ENCODE measurements at places on chromosomes 12 and 14.

DNA sequence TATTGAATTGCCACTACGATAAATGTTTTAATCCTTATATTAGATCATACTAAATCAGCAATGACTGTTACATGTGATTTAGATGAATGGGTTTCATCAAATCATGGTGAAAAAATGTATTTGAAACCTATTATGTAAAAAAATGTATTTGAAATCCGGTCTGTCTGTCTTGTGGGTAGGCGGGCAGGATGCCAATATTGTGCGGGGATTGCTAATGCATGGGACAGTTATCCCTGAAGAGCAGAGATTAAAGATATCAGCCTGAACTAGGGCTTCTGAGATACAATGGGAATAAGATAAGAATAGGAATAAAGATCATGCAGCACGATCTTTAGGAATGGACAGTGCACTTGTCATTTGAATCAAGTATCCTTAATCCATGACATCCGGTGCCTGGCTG lies 134.0 kb downstream of the PRKCH start:
- DNase-seq: no peak

DNA sequence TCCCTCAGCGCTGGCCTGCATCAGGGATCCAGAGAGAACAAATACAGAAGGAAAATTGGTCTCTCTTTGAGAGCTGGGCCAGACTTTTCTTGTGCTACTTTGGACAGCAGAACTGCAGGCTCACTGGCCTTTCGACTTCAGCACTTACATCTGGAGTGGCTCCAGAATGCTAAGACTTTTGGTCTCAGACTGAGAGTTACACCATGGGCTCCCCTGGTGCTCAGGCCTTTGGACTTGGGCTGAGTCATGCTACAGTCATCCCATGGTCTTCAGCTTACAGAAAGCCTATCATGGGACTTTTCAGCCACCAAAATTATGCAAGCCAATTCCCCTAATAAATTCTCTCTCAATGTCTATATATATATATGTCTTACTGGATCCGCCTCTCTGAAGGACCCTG lies 9.0 kb upstream of the CD163 start:
- DNase-seq: no peak

GRCh38 chr14:38357557-38357956 lies 101.7 kb upstream of the CLEC14A start:
- DNase-seq: no peak

DNA sequence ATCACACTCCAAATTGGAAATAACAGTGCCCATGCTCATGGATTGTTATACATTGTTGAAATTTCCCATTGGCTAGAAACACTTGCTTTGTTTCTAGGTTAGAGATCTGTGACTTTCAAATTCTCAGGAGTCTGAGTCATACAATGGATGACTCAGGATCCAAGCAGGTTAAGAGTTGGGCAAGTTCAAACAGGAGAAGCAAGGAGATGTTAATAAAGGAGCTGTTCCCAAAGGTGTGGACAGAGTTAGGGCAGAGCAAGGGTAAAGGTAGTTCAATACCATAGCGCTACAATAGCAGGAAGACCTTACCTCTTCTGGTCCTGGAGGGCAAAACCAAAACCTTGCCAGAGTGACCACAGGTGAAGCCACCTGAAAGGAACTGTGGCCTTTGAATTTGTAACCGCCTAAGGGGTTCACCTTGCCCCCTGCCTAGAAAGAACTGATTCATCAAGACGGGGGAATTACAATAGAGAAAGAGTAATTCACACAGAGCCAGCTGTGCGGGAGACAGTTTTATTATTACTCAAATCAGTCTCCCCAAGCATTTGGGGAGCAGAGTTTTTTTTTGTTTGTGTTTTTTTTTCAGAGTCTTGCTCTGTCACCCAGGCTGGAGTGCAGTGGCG lies 4.2 kb upstream of the AMN1 start:
- DNase-seq: peak; percentile 67

DNA sequence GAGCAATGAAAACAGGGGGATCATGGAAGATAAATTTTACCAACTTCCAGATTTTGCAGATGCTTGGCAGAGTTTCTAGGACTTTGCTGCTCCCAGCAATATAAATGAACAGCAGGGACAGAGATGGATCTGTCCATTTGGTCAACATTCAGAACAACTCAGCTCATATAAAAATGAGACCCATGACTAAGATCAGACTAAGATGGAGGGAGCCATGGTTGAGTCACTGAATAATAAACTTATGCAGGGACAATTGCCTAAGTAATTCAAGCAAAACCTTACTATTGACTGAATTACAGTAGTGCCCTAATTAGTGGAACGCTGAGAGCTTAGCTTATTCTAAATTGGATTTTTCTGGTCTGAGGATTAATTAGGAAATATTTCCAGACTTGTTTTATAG lies 205.1 kb downstream of the SLC5A8 start:
- no peak for DNase-seq

GRCh38 chr12:115840159-115840558 lies 437.3 kb downstream of the MED13L start:
- DNase-seq: no peak

- no peak for DNase-seq
Measured at GRCh38 chr12:22477166-22477893, 67.0 kb downstream of the C2CD5 start.

DNA sequence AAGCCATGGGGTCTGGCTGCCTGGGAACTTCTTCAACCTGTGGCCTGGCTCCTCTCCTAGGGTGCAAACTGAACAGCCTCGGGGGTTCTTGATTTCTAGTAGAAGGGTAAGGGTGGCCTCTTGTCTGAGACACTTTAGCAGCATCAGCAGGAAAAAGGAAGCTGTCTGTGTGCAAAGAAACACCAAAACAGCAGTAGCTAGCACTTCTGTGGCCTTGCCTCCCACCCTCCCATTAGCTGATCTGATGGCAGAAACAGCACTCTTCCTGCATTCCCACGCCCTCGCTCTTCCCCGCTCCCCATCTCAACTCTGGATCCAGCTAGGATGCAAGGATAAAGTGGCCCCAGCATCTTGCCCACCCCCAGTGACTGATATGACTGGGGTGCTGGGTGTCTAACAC lies 20.7 kb downstream of the SLC7A8 start:
- no peak for DNase-seq

GRCh38 chr14:24806061-24806678 lies 172.2 kb upstream of the GZMB start:
- peak; percentile 10 for DNase-seq

DNA sequence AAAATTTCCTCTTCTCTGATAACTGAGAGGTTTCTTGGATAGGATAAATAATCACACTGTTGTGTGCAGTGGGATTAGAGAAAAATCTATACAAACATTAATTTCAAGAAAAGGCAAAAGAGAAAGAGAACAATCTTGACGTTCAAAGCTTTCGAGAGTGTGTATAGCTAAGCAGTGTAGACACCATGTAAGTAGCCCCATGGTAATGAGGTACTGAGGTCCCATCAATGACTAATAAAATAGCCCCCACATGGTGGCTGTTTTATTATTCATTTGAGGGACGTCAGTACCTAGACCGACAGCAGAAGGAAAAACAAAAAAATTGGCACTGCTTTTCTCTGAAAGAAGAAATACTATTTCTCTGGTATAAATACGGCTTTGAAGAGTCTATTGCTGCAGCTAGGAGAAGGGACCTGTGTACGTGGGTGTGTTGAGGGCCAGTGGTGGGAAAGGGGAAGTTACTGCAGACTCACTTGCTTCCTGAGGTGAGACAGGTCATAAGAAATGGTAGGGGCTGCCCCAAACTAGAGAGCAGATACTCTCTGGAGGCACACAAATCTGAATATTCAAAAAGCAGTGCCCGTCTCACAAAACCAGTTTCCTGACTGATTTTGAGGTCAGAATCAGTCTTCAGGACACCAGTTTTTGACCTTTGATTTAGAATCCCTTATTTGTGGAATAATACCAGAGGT lies 339.8 kb downstream of the EMP1 start:
- no peak for DNase-seq

- no peak for DNase-seq
Measured at GRCh38 chr14:65922142-65922541, 509.6 kb downstream of the FUT8 start.

DNA sequence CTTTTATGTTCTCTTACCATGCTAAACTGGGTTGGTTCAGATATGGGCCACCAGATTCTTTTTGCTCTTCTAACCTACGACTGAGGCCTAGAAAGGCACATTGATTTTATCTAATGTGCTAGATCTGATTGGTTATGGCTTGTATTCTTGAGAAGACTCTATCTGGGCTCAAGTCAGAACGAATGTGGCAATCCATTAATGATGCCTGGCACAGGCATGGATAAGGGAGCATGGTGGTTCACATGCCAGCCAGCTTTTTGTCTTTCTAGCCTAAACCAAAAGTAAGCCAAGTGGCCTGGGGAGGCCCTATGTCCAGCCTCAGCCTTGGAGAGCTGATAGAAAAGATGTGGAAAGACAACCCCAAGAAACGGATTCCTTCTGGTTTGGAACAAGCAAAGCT lies 82.7 kb downstream of the KNTC1 start:
- no peak for DNase-seq

GRCh38 chr14:32345311-32345791 lies 16.3 kb downstream of the AKAP6 start:
- no peak for DNase-seq

- DNase-seq: no peak
Measured at GRCh38 chr12:116950628-116951325, 40.0 kb downstream of the FBXW8 start.

GRCh38 chr12:62032870-62033269 lies 227.3 kb upstream of the USP15 start:
- no peak for DNase-seq

GRCh38 chr12:99985631-99986030 lies 895 bp upstream of the ANKS1B start:
- DNase-seq: no peak

DNA sequence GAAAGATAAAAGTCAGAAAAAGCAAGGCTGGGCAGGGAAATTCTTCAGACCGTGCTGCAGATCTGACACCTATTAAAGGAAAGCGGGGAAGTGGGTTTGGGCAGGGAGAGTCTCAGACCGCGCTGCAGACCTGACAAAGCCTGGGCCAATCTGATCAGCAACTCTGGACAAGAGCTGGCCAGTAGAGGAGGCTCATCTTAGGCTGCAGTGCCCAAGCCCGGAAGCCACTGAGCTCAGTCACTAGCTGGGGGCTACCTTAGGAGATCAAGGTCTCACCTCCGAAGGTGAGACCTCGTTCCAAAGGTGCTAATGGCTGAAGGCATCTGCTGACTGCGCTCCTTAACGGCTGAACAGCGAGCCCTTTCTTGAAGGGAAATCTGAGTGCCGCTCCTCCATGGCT lies 60.2 kb downstream of the SINHCAF start:
- no peak for DNase-seq

GRCh38 chr14:49992448-49992847 lies 99.6 kb downstream of the ARF6 start:
- DNase-seq: no peak

DNA sequence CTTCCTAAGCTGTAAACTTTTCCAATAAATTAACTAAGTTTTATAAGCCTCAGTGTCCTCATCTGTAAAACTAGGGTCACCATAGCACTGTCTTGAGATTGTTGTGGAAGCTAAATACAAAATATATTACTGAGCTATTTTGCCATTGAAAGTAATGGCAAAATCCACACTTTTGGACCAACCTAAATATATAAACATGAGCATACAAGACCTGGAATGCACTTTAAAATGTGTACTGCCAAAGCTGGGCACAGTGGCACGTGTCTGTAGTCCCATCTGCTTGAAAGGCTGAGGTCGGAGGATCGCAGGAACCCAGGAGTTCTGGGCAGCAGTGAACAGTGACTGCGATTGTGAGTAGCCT lies 29.8 kb upstream of the SINHCAF start:
- no peak for DNase-seq

GRCh38 chr12:78118036-78118435 lies 287.3 kb downstream of the NAV3 start:
- no peak for DNase-seq

GRCh38 chr12:66063916-66064315 lies 66.6 kb downstream of the LLPH start:
- no peak for DNase-seq

DNA sequence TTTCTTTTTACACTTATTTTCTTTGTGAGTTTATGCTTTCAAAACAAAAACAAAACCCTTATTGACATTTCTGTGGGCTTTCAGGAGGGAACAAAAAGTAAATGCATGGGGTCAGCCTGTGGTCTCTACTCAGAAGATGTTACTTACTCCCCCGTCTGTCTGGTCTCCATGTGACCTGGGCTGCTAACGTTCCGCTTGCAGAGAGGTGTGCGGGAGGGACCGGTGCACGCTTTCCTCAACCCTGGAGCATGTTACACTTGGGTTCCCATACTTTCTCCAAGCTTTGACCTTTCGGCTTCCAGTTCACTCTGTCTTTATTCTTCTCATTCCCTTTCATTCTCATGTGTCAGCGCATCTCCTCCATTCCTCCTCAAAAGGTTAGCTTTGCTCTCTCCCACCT lies 36.5 kb downstream of the ZC3H14 start:
- no peak for DNase-seq

DNA sequence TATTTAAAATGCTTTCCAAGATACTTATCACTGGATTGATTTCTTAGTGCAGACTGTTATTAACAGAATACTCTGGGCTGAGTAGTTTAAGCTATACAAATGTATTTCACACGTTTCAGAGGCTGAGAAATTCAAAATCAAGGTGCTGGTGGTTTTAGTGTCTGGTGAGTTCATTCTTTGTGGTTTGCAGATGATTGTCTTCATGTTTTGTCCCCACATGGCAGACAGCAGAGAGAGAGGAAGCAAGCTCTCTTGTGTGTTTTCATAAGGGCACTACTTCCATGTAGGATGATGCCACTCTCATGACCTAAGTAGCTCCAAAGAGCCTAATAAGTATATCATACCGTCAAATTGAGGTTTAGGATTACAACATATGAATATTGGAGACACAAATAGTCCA lies 1348.9 kb upstream of the FLRT2 start:
- no peak for DNase-seq

DNA sequence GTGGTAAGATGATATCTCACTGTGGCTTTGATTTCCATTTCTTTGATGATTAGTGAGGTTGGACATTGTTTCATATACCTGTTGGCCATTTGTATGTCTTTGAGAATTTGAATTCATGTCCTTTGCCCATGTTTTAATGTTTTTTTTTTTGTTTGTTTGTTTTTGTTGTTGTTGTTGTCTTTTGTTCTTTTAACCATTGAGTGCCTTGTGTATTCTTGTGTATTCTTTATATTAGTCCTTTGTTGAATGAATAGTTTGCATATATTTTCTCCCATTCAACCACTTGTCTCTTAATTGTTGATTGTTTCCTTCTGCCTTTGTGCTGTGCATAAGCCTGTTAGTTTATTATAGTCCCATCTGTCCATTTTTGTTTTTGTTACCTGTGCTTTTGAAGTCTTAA lies 71.9 kb downstream of the FBXO33 start:
- DNase-seq: no peak

GRCh38 chr14:35044939-35045797 lies 904 bp upstream of the FAM177A1 start:
- DNase-seq: no peak

- DNase-seq: no peak
Measured at GRCh38 chr12:107450541-107450940, 235.1 kb upstream of the PWP1 start.

DNA sequence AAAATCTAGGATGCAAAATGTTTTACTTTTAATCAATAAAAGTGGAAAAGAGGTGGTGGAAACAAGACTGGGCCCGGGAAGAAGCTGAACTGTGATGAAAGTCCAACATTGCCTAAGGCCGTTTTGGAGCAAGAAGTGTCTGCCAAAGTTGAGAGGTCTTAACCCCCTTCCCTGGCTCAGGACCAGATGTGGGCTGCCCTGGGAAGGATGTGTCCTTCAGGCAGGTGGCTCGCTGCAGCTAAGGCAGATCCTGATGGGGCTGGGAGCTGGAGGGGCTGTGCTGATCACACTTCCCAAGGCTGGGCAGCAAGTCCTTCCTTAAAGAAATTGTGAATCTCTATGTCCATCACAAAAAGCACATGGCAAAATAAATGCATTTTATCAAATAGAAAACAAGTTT lies 581.6 kb downstream of the GALC start:
- no peak for DNase-seq
